BJ (cell line): ENCODE measurements at places on chromosomes 3 and 15.

DNA sequence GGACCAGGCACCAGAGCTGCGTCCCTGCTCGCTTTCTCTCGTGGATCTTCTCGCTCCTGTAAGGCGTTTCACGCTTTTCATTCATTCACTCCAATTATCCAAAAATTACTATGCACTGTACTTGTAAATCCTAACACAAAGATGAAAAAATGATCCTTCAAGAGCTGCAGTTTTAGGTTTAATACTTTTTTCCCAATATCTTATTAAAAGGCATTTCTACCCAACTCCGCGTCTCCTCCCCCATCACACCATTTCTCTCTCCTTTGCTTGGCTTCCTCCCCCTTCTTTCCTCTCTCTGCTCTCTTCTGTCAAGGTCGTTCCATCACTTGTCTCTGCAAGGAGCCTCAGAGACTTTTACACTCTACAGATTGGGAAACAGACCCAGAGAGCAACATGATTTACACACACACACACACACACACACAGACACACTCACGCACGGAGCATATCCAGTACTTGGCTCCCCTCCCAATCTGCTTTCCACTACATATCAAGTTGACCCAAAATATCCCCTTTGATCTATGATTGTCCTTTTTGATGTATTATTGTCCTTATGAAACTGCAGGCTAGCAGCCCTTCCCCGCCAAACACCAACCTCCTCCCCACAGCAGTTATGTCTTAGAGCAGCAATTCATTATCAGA, 479 bp upstream of the CLDN1 start:
- DNase-seq = no peak

DNA sequence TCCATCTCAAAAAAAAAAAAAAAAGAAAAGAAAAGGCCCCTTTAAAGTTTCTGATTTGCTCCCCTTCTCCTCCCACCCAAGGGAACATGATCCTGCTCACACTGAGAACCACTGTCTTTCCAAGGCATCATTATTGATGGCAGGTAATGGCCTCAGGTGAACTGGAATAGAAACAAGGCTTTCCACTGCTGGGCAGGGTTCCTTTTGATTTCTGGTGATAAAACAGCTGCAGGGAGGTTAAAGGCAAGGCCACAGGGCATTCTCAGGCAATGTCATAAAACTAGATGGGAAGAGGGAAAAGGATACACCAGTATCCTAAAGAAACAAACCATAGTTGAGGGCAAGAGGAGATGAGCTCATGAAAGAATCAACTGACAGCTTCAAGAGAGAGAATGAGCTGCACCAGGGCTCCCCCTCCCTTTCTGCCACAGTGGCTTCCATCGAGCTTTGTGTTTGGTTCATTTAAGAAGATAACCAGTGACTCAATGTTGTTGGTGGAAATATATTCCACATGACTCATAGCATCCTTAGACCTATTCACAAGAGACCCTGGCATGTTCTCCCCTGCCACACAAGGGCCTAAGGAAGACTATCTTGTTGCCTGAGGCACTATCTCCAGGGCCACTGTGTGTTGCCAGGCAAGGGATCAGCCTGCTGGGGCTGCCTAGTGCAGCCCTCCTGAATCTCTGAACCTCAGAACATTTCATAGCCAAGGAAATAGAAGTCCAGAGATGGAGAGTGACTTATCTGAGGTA, 86.4 kb downstream of the WDR76 start:
- peak; percentile 89 for DNase-seq

- DNase-seq = no peak
Observed at GRCh38 chr3:56887402-56888025, 85.8 kb upstream of the ARHGEF3 start.

DNA sequence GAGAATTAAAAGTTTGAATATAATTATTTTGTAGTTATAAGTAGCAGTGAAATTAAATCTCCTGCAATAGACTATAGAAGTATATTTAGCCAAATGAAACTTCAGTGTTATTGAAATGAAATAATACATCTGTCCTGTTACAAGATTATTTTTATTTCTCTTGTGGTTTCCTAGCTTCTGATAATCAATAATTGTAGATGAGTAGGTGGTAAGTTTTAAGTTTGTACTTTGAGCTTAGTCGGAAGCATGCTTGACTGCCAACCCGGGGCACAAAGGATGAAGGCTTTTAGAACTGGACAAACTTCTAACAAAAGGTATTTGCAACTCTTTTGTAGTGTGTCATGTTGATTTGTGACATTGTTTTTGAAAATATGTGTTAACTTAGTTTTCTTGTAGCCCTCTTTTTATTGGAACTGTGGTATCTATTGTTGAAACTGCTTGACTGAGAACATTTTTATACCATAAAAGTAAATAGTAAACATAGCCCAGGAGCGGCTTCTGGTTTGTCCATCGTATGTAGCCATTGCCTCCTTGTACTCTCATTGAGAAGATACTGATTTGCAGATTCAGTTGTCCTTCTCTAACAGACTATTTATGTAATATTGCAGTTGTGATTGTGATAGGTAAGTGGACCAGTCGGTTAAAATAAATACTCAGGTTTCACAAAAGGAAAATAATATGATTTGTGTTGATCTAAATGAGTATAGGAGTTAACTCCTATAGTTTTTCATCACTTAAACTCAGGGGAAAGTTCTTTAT, 2.9 kb downstream of the CTNNB1 start:
- no peak for DNase-seq

GRCh38 chr3:33426630-33427317, 13.4 kb downstream of the UBP1 start:
- DNase-seq = no peak

- DNase-seq = no peak
Observed at GRCh38 chr3:146536681-146537080, 7.7 kb downstream of the PLSCR1 start.

- peak; percentile 70 for DNase-seq
Observed at GRCh38 chr15:81338170-81339007, 14.4 kb upstream of the STARD5 start.

DNA sequence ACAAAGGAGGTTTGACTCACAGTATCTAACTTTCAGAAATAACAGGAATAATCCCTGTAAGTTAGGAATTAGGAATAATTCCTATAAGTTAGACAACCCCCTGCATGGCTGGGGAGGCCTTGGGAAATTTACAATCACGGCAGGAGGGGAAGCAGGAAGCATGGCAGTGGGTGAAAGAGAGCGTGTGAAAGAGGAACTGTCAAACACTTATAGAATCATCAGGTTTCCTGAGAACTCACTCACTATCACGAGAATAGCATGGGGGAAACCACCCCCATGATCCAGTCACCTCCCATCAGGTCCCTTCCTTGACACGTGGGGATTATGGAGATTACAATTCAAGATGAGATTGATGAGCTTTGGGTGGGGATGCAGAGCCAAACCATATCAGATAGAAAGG, 385.5 kb downstream of the IL20RB start:
- DNase-seq = no peak

DNA sequence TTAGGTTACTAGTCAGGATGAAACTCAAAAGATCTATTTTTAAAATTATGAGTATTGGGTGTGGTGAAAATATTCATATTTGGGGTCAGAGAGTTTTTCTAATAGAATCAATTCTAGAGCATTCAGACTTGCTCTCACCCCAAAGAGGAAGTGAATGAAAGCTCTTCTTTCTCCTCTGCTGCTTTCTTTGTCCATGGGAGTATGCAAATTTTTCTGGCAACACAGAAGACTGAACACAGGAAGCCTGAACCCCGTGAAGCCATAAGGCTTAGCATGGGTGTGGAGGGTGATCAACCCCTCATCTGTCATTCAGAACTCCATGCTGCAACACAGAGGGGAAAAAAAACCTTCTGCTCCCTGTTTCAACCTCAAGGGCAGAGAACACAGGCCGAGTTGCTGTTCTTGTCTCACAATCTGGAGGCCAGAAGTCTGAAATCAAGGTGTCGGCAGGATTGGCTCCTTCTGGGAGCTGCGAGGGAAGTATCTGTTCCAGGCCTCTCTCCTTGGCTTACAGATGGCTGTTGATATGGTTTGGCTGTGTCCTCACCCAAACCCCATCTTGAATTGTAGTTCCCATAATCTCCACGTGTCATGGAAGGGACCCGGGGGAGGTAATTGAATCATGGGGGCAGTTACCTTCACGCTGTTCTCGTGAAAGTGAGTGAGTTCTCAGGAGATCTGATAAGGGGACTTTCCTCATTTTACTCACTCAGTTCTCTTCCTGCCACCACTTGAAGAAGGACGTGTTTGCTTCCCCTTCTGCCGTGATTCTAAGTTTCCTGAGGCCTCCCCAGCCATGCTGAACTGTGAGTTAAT, 33.7 kb upstream of the CD47 start:
- DNase-seq = no peak

- DNase-seq = no peak
Observed at GRCh38 chr3:168512802-168513201, 417.1 kb upstream of the GOLIM4 start.

- no peak for DNase-seq
Observed at GRCh38 chr15:87746333-87746732, 510.2 kb downstream of the NTRK3 start.

DNA sequence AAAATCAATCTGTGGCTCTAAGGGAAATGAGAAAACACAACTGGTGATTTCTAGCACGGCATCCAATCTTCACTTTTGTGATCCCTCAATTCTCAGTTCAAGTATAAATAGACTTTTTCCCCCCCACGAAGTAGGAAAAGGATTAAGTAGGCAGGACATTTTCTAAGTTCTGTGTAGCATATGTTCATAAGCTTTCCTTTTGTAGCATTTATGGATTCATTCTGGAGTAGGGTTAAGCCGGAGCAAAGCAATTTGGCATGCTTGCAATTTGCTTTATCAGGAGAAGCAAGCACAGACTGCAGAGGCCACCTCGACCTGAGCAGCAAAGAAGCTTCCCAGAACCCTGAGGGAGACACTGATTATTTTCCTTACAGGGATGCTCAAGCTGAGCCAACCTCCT, 66.3 kb downstream of the FHIT start:
- no peak for DNase-seq

GRCh38 chr3:181363231-181363630, 348.5 kb upstream of the SOX2 start:
- no peak for DNase-seq

DNA sequence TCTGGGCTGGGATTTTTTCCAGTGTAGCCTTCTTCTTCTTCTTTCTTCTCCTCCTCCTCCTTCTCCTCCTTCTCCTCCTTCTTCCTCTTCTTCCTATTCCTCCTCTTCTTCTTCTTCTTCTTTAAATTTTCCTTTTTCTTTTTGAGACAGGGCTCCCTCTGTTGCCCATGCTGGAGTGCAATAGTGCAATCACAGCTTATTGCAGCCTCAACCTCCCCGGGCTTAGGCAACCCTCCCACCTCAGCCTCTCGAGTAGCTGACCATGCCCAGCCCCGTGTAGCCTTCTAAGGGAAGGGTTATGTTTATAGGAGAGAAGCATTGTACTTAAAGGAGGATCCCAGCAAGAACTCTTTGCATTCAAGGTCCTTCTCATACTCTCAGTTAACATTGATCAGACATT, 24.0 kb upstream of the MYO1E start:
- DNase-seq = no peak

DNA sequence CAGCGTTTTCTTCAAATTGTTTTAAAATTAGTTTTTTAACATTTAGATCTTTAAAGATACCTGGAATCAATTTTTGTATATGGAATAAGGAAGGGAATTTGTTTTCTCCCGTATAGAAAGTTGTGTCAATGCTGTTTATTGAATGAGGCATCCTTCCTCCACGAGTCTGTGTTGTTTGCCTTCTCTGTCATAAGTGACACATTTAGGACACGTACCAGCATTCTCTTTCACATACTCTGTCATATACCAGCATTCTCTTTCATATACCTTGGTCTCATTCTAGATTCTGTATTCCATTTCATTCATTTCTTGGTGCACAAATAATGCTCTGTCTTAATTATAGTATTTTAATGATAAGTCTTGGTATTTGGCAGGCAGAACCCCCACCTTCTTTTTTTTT, 10.3 kb downstream of the ATP11B start:
- DNase-seq = no peak

GRCh38 chr3:169173231-169173630, 490.3 kb downstream of the MECOM start:
- no peak for DNase-seq

GRCh38 chr15:38406436-38406835, 47.5 kb upstream of the FAM98B start:
- DNase-seq = no peak

DNA sequence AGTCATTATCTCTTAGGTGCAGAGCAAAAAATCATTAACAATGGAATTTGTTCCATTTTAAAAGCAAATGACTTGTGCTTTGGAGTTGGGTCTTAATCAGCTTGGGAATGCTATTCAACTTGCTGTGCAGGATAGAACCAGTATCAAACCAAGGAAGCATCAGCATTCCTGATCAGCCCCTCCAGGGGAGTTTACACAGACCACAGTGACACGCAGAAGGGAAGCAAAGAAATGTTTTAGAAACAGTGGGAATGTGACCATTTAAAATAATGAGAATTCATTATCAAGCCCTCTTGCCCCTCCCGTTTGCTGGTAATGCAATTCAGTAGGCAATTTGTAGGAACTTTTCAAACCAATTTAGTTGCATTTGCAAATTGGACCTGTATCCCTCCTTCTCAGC, 155.1 kb downstream of the LRTM1 start:
- no peak for DNase-seq

DNA sequence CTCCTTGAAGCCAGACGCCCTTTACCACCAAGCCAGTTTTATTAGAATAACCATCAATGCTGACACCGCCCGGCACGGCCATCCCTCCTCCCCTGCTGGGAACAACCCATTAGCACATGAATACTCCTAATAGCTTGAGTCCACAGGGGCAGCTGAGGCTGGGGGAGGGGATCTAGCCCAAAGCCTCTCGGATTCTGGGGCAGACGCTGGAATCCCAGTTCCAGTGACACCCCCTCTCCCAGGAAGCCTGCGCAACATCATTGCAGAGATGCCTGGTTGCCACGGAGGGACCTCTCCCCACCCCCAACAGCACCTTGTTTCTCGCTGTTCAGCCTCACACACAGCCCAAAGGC, 1.2 kb upstream of the LINGO1 start:
- DNase-seq = no peak

- DNase-seq = no peak
Observed at GRCh38 chr3:187919048-187919447, 173.8 kb upstream of the BCL6 start.

DNA sequence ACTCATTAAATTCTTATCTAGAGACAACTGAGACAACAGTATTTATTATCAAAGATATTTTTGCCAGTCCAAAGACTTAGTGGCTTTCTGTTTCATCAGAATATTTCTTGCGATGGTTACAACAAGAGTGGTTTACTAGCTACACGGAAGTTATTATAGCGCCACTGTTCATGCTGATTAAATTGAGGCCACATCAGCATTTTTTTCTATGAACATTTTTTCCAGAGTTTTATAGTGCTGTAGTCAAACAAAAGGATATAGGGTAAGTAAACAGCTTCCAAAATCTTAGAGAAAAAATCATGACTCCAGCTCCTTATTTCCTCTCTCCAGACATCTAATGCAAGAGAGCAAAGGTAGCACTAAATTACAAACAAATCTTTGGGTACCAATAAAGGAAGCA, 1264.4 kb downstream of the ZPLD1 start:
- DNase-seq = no peak

DNA sequence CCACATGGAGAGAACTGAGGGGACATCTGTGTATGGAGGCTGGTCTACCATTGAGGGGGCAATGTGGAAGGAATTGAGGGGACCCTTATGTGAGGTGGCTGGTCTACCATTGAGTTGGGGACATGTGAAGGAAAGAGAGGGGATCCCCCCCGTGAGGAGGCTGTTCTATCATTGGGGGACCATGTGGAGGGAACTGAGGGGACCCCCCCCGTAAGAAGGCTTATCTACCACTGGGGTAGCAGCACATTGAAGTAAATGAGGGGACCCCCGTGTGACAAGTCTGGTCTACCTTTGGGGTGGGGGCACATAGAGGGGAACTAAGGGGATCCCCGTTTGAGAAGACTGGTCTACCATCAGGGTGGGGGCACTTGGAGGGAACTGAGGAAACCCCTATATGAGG, 158.0 kb downstream of the FBLN2 start:
- no peak for DNase-seq

- peak; percentile 92 for DNase-seq
Observed at GRCh38 chr3:64266065-64266931, 41.0 kb upstream of the PRICKLE2 start.
